ENCODE measurements at places on chromosomes 12 and 14.

DNA sequence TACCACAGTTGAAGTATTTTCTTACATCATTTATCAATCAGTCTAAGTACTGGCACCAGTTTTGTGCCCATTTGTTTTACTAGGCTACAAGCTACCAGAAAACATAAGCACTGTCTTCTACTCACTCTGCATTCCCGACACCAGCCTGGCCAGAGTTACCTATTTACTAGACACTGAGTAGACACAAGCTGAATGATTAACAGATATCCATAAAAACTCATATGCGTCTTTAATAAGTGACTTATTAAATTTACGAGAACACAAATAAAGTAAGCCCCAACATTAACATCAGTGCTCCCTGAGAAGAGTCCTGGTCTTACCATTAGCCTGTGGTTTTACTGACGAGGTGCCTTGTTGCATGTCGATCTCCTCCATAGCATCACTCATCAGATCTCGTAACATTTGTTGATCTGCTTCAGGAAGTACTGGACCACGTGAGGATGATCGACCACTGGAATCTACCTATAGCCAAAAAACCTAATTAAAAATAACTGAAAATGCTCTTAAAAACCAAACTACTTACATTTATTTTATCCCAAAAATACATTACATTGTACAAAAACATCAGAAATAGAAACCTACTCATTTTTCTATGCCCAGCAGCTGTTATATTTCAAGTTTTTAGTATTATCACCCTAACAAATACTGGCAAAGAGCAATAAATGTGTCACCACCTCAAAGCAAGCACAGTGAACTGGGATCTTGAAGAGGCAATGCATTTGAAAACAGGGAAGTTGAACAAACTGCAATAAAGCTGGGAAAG lies 53.3 kb downstream of the BDKRB1 start:
- DNase-seq: no peak

- no peak for DNase-seq
Measured at GRCh38 chr14:22769369-22769768, 2.9 kb downstream of the OXA1L start.

DNA sequence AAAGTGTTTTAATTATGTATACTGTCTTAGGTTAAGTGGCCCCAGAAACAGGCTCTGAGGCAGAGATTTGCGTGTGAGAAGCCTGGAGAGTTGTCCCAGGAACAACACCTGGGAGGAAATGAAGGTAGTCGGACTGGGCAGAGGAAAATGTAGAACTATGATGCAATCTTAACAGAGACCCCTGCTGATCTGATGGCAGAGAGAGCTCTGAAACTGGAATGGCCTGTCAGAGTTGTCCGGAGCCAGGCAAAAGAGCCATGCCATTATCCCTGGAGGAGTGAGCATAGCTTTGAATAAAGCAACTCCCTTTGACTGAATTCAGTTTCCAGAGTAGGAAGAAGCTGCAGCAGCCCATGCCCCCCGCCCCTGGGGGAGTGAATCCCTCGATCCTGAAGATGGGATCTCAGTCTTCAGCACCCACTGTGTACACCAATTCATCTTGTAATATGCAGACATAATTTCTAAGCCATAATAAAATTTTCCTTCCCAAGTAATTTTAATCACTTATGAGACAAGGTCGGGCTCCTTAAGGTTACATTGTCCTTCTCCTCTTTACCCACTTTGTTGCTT lies 264.8 kb downstream of the PDZRN4 start:
- no peak for DNase-seq

- DNase-seq: no peak
Measured at GRCh38 chr12:83224012-83224411, 537.3 kb downstream of the TMTC2 start.

DNA sequence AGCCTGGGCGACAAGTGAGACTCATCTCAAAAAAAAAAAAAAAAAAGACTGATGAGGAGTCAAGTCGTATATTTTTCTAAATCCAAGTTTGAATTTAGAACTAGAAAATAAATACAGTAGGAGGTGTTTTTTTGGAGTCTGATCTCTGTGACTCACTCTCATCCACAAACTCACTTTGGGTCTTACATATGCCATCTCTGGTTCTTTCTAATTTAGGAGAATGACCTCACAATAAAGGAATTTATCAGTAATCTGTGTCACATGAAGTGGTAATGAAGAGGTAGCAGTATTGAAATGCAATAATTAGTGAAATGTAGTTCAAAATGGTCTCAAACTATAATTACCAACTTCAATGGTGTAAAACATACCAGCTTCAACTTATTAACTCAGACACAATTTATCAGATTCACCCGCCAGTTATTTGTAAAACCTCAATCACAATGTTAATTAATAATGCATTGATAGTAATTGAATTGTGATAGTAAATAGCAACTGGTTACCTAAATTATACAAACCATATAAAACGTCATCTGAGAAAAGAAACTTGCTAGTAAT lies 4.4 kb upstream of the CFL2 start:
- no peak for DNase-seq

DNA sequence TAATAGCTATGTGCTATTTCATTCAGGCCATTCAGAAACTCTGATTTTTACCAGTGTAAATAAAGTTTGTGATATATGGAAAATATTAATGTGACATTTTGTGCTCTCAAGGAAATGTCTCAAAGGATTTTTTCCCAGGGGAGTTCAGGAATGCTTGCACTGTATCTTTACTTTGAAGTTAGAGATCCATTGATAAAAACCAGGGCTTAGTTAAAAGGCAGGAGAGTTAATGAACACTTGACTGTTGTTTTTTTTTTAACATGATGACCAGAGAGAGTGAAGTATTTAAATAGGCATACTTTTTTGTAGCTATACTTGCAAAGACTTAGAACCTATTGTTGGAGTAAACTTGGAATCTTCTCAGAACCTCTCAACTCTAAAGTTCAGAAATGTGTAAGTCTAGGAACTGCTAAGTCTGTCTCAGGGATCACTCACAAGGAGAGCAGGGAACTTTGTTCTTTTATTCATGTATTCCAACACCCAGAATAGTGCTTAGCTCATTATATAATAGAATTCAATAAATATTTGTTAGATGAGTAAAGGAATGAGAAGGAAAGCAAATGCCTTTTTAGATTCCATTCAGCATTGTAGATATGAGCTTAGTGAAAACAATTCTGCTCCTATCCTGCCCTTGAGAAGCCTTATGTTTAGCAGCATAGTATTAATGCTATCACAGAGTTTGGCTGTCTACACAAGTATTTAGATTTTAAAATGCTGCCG lies 117.5 kb downstream of the DAAM1 start:
- no peak for DNase-seq

DNA sequence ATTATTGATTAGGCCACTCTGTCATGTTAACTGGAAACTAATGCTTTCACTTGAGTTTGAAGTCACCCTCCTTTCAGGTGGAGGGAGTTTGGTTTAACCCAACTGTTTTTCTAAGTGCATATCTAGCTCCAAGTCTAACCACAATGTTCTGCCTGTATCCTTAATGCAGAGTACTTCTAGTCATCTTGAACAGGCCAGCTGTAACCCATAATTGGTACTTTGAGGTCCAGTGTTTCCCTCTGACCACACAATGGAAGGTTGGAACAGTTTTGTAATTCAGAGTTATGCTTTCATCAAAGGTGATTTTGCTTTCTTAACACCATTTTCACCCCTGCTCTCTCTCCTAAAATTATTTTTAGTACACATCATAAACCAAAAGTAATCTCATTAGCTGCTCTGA lies 237.2 kb upstream of the DCN start:
- no peak for DNase-seq

- DNase-seq: no peak
Measured at GRCh38 chr14:22184830-22185168, 404.2 kb downstream of the DAD1 start.

DNA sequence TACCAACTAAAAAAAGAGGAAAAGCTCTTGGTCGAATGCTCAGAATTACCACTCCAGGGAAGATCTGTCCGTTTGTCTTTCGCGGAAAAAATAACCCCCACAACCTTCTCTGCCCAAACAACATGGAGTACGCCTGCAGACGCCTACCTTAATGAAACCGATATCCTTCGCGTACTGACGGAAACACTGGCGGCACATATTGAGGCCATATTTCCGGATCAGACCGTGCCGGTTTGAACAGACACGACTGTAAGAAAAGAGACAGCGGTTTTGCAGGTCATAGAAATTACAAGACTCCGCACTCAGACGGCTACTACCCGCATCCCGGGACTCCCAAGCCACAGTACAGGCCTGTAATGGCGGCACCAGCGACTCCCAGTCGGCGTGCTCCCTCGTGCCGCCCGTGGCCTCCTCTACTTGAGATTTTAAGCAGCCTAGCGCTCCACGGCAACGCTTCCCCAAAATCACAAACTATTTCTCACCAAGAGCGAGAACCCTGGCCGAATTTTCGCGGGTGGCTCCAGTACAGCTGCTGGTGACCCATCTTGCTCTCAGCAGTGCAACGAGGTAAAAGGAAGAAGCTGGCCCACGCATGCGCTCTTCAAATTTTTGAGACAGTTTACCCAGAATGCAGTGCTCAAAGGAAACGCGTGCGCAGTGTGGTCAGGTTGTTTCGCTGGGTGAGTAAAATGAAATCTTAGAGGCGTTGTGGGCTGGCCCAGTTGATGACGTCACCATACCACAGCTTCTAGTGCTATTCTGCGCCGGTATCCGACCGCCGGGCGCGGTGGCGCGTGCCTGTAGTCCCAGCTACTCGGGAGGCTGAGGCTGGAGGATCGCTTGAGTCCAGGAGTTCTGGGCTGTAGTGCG lies at the start of gene RPS29:
Gene RPS29 (minus strand): TSS at position 578 of the 870 bp plus-strand sequence. CDS start 34 bp downstream, at position 544.
- peak; percentile 97 for DNase-seq

GRCh38 chr14:66038618-66039017 lies 447.6 kb upstream of the CCDC196 start:
- DNase-seq: no peak

- DNase-seq: no peak
Measured at GRCh38 chr14:76724651-76725550, 36.4 kb upstream of the VASH1 start.

DNA sequence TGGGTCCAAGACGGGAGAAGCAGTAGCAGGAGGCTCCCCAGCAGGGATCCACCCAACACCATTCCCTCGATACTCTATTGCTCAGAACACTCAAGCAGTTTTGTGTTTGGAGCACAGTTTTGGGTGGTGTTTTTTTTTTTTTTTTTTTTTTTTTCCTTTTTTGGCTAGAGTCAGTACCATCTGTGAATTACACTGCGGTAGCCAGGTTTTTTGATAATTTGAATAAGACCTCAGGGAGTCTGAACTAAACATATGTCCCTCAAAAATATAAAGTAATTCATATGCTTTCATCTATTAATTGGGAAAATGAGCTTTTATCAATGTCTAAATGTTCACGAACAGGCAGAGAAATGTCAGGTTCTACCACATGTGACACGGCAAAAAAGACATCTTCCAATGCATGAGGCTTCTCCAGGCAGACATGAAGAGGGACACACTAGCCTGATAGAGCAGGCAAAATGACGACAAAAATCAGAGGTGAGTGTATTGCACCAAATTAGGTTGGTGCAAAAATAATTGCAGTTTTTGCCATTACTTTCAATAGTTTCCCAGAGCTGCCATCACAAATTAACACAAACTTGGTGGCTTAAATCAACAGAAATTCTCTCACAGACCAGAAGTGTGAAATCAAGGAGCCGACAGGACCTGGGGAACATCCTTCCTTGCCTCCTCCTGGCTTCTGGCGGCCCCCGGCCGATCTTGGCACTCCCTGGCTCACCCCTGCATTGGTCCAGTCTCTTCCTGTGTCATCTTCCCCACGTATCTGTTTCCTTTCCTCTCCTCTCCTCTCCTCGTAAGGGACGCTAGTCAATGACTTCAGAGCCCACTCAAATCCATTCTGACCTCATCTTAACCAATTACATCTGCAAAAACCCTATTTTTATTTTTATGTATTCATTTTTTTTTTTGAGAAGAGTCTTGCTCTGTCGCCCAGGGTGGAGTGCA lies 33.9 kb downstream of the FOXN3 start:
- no peak for DNase-seq

DNA sequence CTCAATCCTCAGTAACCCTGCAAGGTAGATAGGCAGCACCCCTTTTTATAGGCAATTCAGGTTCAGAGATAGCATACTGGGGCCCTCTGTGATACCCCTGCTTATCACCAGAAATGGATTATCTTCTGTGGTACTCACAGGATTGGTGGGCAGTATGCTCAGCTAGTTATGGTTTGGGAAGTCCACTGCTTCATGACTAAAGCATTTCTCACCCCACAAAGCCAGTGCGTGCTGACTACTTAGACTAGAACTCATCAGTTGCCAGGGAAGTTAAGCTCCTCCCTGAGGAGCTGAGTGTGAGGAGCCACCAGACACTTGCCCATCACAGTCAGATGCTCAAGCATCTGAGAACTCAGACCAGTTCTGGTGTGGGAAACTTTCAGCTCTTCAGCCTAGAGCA lies 76.3 kb downstream of the SCAF11 start:
- no peak for DNase-seq

- no peak for DNase-seq
Measured at GRCh38 chr12:30537228-30537627, 158.4 kb downstream of the IPO8 start.

DNA sequence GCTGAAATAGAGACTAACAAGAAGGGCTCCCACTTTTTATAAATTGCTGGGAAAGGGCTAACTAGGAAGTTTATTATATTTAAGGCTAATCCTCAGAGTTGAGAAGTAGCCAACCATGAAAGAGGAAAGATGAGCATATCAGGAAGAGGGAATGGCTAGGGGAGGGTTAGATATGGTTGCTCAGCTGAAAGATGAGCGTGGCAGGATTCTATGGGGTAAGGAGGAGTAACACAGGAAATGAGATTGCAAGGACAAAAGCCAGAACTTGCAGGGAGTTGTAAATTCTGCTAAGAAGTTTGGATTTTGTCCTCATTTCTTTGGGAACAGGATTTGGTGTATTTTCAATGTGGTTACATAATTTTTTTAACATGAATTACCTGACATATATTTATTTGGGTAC lies 127.4 kb upstream of the ATP2B1 start:
- DNase-seq: no peak

DNA sequence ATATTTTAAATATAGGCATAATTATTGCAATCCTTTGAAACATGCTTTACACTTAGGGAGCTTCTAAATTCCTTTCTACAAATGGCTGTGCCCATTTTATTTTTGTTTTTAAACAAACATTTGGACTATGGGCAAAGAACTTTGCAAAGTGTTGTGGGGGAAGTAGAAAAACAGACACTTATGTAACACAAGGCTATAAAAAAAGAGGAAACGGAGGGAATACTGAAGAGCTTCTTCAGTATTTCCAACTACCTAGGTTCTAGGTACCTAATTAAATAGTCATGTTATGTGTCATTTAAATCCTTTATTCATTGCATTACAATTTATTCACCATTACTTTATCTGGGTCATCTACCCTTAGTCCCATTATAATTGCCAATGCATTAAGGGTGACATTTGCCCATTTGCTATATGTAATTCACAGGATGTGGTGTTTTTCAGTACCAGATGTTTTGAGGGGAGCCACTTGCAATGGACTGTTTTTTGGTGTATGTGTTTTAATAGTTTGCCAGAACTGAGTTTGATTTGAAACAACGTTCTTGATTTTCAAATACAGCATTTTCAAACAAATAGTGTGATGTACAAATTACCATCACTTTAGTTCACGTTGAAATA lies 1.5 kb upstream of the MSRB3 start:
- DNase-seq: no peak

GRCh38 chr14:50775357-50775756 lies 55.6 kb downstream of the NIN start:
- no peak for DNase-seq
